ENCODE measurements at places on chromosomes 2 and 18. TPM values are rescaled to one million over a fixed set of nuclear protein-coding genes. Genes with fewer than 3 reads are reported as not detected.

The CCDC102B gene
- total RNA-seq = 5.8 TPM

The CYS1 gene
- total RNA-seq = 2.1 TPM

The SPP2 gene
- total RNA-seq = not detected

The KCNG2 gene
- total RNA-seq = 2.2 TPM

The TUBB8B gene
- total RNA-seq = not detected

The PXDN gene
- 356 TPM for total RNA-seq

The PHOSPHO2 gene
- 0.60 TPM for total RNA-seq

The CREG2 gene
- total RNA-seq = not detected

The SLC5A7 gene
- not detected for total RNA-seq

The GLI2 gene
- 13.5 TPM for total RNA-seq

The ACADL gene
- total RNA-seq = not detected

The IL1R2 gene
- total RNA-seq = 3.9 TPM

Data from pericardium fibroblast (primary cell).